Activated naive CD8-positive, alpha-beta T cell treated with anti-CD3 and anti-CD28 coated beads, Interleukin-2, amount 10 ng/mL, durations not matched to agents 7 days and 5 days (primary cell): ENCODE measurements at places on chromosomes 5 and 9.
A peak's percentile ranks its signal among the peaks of the same experiment; 100 is the strongest.

- no peak for DNase-seq
Observed at GRCh38 chr9:95104980-95105379, 212.5 kb downstream of the FANCC start.

DNA sequence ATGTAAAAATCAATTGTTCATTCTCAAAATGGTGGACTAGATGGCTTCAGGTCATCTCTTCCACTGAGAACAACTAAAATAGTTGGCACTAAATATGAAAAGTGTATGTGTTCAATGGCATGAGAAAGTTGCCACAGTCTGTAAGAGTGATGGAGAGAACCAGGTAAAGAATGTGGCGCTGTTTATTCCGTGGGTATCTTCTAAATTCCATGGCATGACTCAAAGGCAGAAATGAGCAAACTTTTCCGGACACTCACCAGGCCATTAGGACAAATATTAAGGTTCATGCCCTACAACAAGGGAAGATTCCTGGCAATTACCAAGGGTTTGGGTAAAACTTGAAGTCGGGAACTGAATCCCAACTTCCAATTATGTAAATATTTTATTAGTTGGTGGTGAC is 825.4 kb upstream of the CDH6 start:
- DNase-seq = no peak

DNA sequence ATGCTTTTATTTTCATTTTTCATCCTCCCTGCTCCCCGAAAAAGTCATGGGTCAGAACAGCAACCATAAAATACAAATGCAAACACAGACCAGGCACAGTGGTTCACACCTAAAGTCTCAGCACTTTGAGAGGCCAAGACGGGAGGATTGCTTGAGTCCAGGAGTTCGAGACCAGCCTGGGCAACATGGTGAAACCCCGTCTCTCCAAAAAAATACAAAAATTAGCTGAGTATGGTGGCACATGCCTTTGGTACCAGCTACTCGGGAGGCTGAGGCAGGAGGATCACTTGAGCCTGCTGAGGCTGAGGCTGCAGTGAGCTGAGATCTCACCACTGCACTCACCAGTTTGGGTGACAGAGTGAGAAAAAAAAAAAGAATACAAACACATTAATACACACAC is 60.3 kb downstream of the ARHGEF37 start:
- no peak for DNase-seq

- DNase-seq = no peak
Observed at GRCh38 chr5:167837127-167837526, 454.3 kb upstream of the WWC1 start.

- no peak for DNase-seq
Observed at GRCh38 chr5:43141211-43141610, 20.5 kb downstream of the ZNF131 start.

GRCh38 chr5:36653044-36653705 is 46.8 kb downstream of the SLC1A3 start:
- DNase-seq = no peak

DNA sequence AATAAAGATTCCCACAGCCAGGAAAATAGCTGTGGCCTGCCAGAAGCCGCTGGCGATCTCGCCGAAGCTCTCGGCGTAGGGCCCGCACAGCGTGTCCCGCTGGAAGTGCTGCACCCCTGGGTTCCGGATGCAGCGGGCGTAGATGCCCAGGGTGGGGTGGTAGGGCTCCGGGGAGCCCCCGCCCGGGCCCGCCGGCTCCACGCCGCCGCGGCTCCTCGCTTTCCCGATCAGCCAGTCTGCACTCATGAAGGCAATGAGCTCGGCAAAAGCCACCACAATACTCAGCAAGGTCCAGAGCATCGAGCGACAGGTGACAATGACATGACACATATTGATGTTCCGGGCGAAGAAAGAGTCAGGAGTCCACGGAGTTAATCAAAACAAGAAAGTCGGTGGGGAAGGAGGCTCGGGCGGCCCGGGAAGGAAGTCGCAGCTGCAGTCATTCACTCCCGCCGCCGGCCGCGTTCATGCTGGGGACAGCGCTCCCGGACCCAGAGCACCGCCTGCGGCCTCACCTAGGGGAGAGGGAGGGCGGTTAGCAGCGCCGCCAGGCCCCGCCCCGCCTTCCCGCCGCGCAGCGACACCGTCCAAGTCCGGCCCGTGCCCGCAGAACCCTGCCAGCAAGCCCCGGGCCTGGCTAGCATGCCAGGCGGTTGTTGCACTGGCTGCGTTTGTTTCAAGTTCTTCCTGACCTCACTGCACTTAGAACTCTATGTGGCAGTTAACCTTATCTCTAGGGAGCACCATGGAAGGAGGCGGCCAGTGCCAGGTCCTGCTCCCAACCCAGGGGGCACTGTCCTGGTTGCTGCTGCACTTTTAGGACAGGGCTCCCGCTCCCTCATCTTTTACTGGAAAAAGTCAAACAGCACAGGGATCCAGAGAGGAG is 138.4 kb downstream of the LHFPL2 start:
- DNase-seq = peak; percentile 54

DNA sequence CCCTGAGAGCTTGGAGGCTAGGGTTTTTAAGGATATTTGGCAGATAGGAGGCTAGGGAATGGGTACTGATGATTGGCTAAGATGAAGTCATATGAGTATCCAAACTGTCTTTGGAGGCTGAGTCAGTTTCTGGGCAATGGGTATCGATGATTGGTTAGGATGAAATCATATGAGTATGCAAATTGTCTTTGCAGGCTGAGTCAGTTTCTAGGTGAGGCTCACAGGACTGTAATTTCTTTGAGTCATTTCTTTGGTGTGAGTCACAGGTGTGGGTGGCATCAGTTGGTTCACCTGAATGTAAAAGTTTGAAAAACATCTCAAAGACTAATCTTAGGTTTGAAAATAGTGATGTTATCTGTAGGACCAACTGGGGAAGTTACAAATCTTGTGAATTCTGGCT is 1068.0 kb downstream of the NR2F1-AS1 start:
- DNase-seq = no peak

- no peak for DNase-seq
Observed at GRCh38 chr9:1775230-1775629, 239.9 kb upstream of the SMARCA2 start.

DNA sequence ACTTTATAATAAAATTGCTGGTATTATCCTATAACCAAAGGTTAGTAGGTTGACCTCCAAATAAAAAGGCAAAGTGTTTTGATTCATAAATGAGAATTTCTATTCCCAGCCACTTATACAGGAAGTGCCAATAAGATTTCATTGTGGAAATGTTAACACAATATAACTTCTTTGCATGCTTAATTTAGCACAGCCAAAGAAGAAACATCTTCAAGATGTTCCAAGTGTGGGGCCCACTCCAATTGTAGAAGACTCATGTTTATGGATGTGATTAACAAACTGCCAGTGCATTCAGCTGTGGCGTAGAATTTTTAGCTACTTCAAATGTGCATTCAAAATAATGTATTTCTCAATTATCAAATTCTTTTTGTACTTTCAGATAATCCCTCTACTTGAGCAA is 402.3 kb downstream of the DEPDC1B start:
- no peak for DNase-seq

GRCh38 chr9:28699632-28700031 is 1126.4 kb upstream of the C9orf72 start:
- no peak for DNase-seq

DNA sequence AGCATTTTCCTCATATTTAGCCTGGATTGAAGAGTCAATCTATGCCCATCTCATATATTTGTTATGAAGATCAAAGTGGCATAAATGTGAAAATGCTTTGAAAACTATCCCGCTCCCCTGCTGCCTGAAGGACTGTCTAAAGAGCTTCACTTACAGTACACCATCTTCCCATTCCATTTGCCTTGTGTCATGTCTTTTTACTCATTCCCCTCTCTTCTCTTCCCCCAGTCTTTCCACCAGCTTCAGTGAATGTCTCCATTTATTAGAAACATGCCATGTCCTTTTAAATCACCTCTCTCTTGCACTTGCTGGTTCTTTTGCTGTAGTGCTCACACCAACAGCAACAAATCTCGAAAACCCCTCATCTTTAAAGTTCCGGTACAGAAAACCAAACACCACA is 192.7 kb upstream of the SGCD start:
- no peak for DNase-seq

DNA sequence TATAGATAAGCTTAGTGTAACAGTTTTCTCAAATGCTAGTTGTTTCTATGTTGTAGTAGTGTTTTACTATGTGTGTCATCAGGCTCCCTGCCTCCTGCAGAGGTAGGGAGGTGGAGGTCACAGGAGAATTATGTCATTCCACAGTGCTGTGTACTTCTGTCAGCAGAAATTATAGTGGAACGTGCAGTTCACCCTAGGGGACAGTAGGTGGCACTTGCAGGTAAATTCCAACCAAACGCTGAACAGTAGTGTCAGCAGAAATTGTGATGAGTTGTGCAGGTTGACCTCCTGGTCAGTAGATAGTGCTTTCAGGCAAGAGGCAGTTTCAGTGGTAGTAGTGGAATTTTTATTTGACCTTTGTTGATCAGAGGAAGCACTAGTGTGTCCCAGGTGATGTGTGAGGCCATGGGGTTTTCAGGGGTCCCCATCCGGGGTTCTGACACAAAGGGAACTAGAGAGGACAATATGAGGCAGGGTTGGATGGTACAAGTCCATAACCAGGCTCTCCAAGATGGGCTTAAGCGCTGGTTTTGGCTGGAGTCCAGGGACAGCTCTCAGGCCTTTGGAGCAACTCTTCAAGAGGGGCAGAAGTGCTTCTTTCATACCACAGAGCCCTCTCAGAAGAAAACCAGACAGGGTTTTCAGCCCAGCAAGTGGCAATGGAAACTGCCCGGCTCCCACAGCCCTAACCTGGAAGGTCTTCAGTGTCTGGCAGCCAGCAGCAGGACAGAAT is 402.9 kb downstream of the CYLC2 start:
- DNase-seq = no peak
